Suprapubic skin (tissue), 4 donors: ENCODE measurements at places on chromosomes 4 and X.

DNA sequence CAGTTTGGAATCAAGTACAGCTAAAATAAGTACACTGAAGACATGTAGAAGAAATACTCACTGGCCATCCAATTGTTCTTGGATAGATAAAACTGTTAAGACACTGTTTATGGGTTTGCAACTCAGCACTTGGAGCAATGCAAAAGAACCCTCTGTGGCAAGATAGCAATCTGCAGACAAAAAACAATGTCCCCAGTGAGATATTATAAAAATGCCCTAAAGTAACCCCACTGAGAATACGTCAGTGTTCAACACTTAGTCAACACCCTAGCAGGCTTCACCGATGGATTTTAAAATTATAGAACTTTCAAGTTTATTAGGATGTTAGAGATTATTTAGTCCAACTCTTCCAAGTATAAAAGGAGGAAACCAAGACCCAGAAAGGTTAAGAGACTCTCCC lies 47.5 kb upstream of the NDP start:
- no peak for DNase-seq

- DNase-seq = no peak
These were observed 13.8 kb downstream of the CCDC22 start for GRCh38 chrX:49249071-49249470.

DNA sequence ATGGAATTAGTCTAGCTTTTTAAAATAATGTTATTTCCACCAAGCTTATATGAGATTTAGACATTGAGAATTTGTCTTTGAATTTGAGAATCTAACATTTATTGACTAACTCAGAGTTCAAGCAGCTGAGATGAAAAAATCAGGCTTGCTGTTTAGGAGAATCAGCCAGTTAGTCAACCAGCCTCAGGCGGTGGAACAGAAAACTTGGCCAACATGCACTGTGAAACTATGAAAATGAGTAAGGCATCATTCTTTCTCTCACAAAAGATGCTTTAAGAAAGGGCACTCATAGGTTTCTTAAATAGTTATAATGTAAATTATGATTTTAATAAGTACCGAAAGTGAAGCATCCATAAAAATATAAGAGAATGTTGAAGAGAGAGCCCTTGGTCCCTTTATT lies 84.2 kb downstream of the NFKB1 start:
- DNase-seq = no peak

GRCh38 chr4:102580463-102580842 lies 79.3 kb downstream of the NFKB1 start:
- DNase-seq = no peak

DNA sequence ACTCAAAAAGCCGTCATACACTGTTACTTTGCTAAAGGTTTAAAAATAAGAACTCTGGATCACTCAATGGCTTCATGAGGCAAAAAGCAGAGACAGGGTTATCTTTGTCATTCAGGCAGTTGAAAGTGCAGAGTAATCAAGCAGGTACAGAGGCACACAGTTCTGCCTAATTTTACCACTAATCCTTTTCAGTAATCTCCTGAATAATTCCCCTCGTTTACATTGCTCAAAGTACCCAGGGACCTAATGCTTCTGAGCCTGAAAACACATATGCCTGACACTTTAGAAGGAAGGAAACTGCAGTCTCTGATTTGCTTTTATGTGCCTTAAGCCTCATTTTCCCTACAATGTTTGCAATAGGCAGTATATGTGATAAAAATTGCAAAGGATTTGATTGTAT lies 71.4 kb upstream of the TRAM1L1 start:
- no peak for DNase-seq

DNA sequence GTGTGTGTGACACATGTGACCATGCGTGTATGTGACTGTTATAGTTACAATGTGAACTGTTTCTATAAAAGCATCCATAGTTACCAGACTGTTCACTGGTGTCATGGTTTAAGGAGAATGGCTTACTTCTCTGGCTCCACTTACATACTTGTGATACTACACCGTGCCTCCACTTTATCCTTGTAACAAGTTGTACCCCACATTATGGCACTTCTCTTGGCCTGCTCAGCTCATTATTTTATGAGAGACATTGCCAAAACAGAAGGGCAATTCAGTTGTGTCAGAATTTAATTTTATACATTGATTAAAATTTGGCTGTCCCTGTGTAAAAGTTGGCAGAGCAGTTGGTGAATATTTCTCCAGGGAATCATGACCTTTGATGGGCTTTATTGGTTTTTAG lies 62.4 kb upstream of the TBC1D14 start:
- no peak for DNase-seq

DNA sequence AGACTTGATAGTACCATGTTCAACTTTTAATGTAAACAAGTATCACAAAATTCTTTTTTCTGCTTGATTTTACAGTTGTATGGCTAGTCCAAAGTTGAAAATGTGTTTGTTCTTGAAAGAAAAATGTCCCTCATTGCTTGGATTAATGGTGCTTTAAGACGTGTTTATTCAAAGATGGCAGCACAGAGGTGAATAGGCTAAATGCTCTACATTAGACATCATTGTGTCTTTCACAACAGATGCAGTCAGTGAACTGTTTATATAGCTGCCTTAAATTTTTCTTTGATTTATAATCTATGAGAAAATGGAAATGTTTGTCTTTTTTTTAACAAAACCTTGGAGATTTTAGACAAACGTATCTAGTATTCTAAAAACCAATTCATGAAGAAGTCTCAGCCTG lies 137.3 kb downstream of the BMPR1B start:
- no peak for DNase-seq

GRCh38 chr4:93184053-93184452 lies 644.5 kb upstream of the ATOH1 start:
- DNase-seq = no peak

- no peak for DNase-seq
These were observed 38.1 kb upstream of the ATXN3L start for GRCh38 chrX:13357925-13358324.

- no peak for DNase-seq
These were observed 61.7 kb upstream of the ADGRG2 start for GRCh38 chrX:19183761-19184477.

GRCh38 chrX:19832191-19832965 lies 55.0 kb downstream of the SH3KBP1 start:
- DNase-seq = no peak

DNA sequence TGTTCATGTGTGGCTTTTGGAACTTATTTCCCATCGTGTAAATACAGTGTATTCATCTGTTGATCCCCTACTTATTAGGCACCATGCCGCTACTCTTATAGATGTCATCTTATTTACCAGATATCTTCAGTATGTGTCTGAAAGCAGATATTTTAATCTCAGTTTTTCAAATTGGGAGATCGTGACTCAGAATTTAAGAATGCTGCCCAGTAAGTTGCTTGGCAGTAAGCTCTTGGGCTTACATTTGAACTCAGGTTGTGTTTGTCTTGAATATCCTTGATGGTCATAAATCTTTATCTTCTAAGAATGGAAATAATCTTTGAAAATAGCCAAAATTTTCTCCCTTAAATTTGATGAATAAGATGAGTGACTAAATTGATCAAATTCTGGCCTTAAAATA lies 45.9 kb upstream of the RPA4 start:
- no peak for DNase-seq

DNA sequence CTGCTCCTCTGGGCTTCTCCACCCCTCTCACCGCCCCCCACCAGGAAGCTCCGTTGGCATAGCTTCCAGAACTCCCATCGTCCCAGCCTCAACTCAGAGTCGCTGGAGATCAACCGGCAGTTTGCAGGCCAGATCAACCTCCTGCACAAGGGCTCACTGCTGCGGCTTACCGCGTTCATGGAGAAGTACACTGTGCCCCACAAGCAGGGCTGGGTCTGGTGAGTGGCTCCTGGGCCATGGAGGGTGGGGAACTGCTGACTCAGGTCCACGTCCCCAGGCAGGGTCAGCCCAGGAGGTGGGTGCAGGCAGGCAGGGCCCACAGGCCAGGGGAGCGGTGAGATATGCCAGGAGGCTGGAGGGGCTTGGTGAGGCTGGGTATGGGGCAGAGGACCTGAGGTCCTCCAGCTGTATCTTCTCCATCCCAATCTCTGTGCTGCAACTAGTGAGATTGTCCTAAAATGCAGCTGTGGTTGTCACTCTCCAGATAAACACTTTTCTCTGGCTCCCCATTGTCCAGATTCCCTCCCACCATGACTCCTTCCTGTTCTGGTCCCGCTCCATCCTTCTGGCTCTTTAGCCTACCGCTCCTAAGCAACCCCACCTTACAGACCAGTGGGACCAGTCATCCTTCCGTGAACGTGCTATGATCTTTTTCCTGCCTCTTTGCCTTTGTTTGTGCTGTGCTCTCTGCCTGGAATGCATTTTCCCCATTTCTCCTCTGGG lies 71.9 kb downstream of the STARD8 start:
- peak; percentile 51 for DNase-seq

GRCh38 chr4:508675-509638 lies 9.9 kb downstream of the PIGG start:
- DNase-seq = no peak

- no peak for DNase-seq
These were observed 471.7 kb downstream of the GASK1B start for GRCh38 chr4:157700898-157701694.

GRCh38 chr4:183445097-183445428 lies 627 bp downstream of the CDKN2AIP start:
- peak; percentile 75 for DNase-seq

DNA sequence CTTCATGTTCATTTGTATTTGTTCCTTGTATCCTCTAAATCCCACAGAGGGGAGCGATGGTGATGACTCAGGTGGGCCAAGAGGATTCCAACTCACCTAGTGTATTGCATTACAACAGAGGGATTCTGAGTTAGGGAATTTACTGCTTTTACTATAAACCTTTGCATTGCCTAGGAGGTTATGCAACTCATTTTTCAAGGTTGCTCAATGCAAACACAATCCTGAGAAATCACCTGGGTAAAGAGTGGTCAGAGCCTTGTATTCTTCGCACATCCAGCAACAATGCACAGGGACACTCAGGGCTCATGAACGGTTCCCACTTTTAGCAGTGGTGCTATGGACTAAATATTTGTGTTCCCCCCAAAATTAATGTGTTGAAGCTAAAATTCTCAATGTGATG lies 28.6 kb upstream of the LSM6 start:
- DNase-seq = no peak

GRCh38 chr4:147340591-147341120 lies 140.2 kb upstream of the EDNRA start:
- no peak for DNase-seq

- DNase-seq = no peak
These were observed 78.8 kb downstream of the TMEM47 start for GRCh38 chrX:34578237-34578636.

DNA sequence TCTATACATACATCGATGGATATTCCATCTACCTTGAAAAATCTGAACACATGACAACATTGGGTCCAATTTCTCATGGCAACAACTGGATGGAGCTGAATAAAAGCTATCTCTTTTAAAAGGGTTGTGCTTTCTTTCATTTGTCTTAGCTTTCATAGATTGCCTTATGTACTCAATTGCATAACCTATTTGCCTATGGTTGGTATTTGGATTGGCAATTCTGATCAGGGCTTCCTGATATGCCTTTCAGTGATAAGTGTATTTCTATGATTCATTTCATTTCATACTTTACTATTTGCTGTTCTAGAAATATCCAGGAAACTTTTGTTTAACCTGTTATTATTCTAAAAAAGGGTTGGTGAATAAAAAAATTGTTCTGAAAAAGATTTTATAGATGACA lies 509.9 kb downstream of the GRXCR1 start:
- no peak for DNase-seq

DNA sequence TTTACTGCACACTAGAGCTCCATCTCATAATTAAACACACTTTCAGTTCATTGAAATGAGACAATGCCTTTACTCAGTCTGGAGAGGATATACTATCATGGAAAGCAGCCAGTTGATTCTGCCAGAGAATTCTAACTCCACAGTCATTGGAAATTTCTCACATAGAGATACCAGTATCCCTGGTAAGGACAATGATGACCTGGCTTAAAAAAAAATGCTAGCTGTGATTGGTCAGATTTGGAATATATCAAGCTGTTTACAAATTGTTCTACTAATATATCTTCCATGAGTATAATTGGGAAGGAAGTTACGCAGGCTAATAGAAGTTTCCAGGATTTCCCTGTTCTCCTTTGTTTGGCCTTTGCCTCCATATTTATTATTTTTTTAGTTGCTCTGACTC lies 34.5 kb upstream of the TLL1 start:
- no peak for DNase-seq

DNA sequence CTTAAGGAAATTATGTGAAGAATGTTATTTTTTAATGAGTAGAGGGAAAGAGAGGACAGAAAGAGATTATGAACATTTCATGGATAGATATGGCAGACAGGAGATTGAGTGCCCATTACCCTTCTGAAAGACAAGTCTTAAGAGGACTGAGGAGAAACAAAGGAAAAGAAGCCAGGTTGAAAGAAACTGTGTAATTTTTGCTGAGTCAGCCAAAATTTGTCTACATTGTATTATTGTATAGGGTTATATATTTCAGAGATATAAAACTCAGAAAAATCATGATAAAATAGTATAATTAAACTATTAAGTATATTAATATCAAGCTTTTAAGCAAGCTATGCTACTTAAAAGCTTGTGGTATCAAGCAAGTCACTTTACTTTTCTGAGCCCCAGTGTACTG lies 4.9 kb downstream of the TMPRSS11B start:
- no peak for DNase-seq

DNA sequence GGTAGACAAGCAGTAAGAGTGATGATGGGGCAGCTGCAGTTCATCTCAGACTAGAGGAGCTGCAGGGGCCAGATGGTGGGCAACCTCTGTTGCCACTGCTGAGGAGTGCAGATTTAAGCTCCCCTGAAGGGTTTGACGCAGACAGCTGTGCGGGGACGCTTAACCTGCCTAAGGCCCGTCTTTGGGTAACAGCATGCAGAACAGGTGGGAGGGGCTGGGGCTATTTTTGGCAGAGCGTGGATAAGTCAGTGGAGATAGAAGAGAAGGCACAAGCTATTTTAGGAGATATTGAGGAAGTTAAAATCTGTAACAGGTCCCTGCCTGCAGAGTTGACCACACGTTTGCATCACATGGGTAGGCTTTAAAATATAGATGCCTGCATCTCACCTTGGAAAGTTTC lies 10.5 kb downstream of the CD99 start:
- no peak for DNase-seq

- no peak for DNase-seq
These were observed 222.4 kb downstream of the FBXO8 start for GRCh38 chr4:174061026-174061425.
